ENCODE measurements at places on chromosomes 4 and X.

DNA sequence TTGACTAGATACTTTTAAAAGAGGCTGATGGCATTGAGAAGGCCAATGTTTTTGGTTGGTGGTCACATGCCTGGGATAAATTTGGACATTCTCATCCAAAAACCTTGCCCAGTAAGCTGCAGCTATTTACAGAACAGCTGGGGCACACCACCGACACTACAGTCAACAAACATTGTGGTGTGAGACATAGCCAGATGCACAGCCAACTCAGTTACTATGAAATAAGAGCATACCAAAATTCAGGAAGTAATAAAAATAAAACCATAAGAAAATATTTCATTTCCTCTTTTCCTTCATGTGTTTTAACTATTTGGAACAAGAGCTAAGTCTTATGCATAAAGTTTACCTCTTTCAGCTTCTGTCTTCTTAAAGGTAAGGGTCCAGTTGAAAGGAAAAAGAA, 8.8 kb downstream of the PPM1K start:
- DNase-seq: no peak

DNA sequence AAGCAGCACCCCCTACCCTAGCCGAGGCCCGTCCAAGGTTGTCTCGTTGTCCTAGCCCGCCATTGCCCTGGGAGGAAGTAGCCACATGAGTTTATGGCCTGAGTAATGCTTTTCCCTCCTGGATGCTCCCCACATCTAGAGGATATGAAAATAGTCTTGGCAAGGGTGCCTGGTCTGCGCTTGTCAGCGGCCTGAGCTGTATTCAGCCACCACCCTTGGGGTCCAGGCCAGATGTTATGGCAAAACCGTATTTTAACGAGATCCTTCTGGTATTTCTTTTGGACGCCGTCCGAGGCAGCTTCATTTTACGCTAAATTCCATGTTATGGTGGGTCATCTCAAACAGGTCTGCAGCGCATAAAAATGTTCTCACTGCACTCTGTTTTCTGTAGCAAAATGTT, 89.3 kb downstream of the GPR143 start:
- no peak for DNase-seq

GRCh38 chr4:26468977-26469376, 21.3 kb downstream of the CCKAR start:
- no peak for DNase-seq

DNA sequence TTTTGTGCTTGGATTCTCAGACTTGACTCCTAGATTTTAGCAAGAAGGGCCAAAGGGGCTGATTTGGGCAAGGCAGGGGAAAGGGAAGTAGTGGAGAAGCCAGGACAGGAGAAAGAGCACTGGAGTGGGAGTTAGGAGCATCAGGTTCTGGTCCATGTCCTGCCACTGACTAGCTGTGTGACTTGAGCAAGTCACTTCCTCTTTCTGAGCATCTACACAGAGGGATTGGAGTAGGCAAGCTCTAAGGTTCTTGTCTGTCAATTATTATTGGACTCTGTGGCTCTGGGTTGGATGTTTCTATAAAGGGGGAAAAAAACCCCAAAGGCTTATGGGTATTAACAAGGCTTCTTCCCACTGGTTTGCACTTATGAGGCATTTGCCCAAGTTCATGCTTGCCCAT, 24.4 kb downstream of the PLAC1 start:
- DNase-seq: no peak

GRCh38 chrX:71541210-71542022, 8.5 kb downstream of the OGT start:
- no peak for DNase-seq

GRCh38 chr4:78638337-78639172, 87.0 kb downstream of the ANXA3 start:
- no peak for DNase-seq

DNA sequence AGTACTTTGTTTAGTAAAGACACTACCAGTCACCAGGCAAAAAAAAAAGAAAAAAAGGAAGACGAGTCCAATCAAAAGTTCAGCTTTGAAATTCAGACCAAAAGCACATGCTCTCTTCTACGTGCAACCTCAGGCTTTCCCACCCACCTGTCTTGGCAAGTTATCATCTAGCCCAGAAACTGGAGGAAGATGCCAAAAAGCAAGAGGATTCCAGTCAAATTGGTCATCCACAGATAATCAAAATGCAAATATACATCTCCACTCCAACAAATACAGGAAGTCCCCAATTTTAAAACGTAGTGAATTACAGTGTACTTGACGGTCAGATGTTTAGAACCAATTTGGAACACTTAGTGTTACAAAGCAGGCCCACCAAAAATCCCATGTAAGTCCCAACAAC, 96.5 kb downstream of the PALLD start:
- DNase-seq: no peak

- no peak for DNase-seq
Observed at GRCh38 chrX:149567621-149568417, 18.1 kb upstream of the HSFX3 start.

DNA sequence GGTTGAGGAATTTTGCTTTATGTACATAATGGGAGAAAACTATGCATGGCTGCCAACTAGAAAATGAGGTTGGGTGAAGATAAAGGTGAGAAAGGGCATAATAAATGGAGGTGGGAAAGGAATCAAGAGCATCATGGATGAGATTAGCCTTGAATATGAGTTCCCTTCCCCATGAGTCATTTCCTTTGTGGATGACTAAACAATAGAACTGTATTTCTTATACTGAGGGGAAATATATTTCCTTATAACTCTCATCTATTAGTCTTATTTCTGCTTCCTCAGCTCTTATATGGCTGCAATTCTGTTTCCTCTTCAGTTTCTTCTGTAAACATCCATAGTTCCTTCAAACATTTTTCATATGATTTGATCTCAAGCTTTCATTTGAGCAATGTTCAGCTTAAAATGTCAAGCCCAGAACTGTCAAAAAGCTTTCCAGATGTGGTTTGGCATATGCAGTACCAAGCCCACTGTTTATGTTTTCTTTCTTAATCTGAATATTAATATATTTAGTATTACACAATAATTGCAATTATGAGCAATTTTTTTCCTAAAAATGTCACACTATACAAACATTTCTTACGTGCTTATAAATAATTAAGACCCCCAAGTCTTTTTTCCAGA, 100.7 kb upstream of the GRPR start:
- no peak for DNase-seq

DNA sequence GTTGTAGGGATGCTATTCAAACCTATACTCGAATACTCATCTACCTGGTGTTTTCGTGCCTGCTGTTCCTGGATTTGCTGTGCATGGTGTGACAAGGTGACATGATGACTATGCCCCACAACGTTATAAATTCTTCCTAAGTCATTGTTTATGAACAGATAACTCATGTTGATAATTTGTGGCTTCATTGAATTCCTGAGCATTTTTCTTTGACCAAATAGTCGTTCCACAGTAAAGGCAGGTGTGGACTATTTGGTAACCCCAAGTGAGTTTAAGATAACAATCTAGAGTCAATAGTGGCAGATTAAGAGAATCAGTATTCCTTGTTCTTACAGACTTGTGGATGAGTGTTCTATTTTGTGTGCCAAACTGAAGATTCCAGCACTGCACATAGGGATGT, 59.9 kb downstream of the SNX25 start:
- no peak for DNase-seq

- no peak for DNase-seq
Observed at GRCh38 chrX:49272421-49272820, 2.8 kb downstream of the PPP1R3F start.

- peak; percentile 33 for DNase-seq
Observed at GRCh38 chrX:111257733-111258132, 12.6 kb downstream of the CAPN6 start.

DNA sequence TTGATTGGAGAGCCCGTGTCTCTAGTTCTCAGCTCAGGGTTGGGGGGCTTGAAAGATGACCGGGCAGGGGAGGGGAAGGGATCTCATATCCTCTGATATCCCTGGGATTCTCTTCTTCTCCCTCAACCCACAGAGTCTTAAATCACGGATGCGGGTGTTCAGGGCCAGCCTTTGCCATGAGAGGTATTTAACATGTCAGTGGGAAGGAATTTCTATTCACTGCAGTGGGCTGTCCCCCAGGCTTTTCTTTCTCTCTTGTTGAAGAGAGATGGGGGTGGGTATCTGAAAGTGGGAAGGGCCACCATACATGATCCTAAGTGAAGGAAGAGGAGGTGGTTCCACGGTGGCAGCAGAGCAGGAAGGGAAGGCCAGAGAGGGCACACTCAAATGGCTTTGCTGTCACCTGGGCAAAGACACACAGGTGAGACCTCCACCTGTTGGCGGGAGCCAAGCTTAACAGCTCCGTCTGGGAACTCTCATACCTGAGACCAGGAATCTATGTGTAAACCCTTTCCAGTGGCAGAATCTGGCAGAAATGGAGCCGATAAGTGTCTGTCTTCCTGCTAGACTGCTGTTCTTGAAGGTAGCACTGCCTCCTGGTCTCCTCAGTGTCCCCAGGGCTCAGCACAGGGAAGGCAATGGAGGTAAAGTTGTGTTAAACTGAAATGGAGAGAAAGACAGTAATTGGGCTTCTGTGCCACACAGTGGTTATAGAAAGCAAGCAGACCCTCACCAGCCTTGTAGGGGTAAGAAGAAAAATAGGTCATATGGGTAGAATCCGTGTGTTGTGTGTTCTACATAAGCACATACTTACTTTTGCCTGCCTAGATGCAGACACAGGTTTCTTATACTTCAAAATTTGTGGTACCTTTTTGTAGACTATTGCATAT, 49.4 kb downstream of the RHOH start:
- DNase-seq: no peak

GRCh38 chr4:10596586-10597290, 87.8 kb downstream of the CLNK start:
- no peak for DNase-seq

DNA sequence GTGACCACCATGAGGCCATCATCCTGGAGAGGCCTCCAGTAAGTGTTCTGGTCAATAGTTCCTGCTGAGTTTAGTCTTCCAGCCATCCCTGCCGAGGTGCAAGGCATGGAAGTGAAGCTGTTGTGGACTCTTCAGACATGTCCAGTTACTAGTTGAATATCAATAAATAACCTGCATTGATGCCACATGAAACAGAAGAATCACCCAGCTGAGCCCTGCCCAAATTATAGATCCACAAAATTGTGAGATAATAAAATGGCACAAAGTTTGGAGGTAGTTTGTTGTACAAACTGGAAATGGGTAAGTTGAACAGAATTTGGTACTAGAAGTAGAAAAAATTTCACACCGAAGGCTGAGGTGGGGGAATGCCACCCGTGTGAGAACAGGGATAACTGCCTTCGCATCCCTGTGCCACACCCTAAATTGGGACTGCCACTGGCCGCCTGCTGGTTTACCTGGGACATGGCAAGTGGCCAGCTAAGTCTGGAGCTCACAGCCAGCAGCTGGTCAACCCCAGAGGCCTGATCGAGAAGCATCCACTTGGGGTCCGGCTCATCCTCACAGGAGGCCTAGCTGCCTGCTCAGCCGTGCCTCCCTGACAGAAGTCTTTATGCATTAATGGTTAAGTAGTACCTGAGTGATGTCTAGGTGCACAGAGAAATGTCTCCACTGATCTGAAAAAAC, 184.5 kb downstream of the SPRY1 start:
- DNase-seq: no peak

- DNase-seq: no peak
Observed at GRCh38 chrX:47751670-47752069, 85.0 kb upstream of the ZNF81 start.

GRCh38 chr4:113878668-113879067, 100.8 kb downstream of the ARSJ start:
- no peak for DNase-seq

DNA sequence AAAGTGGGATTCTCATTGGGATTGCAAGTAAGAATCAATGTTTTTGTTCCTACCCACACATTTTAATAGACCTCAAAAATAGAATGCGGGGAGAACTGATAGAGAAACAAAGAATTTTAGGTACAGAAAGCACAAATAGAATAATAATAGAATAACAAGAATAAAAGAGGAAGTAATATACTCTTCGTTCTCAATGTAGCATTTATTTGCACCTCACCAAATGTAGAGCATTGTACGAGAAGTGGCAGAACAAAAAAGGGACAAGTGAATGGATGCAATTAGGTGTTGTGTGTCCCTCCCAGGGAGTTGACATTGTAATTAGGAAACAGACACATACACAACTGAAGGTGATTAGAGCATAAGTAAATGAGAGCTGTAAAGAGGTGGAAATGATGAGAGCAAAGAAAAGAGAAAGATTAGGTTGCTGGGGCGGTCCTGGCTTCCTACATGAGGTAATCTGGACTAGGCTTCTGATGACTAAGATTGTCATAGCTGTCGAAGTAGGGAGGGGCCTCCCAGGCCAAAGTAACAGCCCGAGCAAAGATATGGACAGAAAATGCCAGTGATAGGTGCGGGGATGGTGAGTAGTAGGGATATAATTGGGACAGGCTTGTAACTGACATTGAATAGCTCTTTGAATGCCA, 10.4 kb downstream of the RAB9A start:
- DNase-seq: no peak

DNA sequence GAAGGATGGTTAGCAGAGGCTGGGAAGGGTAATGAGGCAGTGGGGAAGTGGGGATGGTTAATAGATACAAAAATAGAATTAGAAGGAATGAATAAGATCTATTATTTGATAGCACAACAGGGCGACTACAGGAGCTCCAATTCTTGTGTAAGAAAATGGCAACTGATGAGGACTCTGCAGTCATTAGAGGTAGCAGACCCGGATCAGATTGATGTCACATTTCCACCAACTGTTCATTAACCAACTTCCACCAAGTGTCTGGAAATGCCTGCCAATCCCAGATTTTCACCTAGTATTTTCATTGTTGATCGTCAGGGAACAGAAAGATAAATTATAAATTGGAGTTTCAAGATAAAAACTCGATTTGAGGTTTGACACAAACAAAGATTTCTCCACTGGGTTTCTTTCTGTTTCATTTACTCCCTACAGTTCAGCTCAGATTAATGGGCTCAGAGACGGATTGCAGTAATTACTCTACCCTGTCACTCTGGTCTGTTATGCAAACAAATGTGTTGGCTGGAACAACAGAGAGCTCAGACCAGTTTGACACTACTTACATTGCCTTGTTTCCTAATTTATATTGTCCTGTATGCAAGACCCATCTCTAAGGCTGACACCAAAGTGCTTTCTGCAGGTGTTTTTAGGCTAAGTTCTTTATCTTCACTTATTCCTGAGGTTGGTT, 909.2 kb upstream of the PRKX start:
- no peak for DNase-seq

GRCh38 chr4:145496292-145496691, 14.6 kb downstream of the SMAD1 start:
- no peak for DNase-seq

DNA sequence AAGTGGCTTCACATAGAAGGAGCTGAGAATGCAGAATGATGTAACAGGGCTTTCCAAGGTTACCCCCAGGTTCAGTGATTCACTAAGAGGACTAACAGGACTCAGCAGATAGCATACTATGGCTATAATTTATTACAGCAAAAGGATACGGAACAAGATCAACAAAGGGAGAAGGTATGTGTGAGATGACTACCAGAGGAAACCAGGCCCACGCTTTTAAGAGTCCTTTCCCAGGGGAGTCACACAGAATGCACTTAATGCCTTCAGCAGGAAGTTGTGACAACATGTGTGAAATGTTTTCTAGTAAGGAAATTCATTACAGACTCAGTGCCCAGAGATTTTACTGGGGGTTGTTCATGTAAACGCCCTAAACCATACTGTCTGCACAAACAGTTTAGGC, 373.6 kb upstream of the MAGEB2 start:
- DNase-seq: no peak

- no peak for DNase-seq
Observed at GRCh38 chr4:83731609-83732008, 195.7 kb downstream of the GPAT3 start.

Data from NCI-H187 (cell line).